Esophagus squamous epithelium (tissue), 5 donors: ENCODE measurements at places on chromosomes 3 and 15. TPM values are rescaled to one million over a fixed set of nuclear protein-coding genes. Genes with fewer than 3 reads are reported as not detected.

DNA sequence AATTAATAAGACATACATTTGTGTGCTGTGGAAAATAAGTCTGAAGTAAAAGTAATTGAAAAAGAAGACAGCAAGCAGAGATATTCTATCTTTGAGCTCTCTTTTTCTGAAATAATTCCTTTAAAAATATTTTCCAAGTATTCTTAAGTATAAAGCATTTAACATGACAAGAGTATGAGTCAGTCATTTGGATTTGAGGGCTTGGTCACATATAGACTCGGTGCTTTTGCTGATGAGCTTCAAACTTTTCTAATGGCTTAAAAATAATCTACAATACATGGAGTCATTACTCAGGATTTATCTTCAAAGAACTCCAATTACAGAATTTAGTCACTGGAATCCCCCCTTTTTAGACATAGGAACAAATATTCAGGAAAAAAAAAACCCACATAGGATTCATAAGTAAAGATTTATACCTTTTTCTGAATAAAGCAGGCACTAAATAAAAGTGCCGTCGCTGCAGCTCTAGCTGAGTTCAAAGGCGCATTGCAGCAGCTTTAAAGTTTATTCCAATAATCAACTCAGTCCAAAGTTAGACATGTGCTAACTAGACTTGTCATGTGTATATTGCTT is 147.5 kb downstream of the CTNNB1 start:
- no peaks in the 10 kb centered on the region for H3K27me3 ChIP-seq
- DNase-seq = no peak
- H3K36me3 ChIP-seq = no peaks in the 10 kb centered on the region
- H3K4me3 ChIP-seq = no peak overlapping the region
- no peak overlapping the region for H3K27ac ChIP-seq
- H3K4me1 ChIP-seq = no peaks in the 10 kb centered on the region

- no peak for DNase-seq
- no peak overlapping the region for H3K4me3 ChIP-seq
Observed at GRCh38 chr3:27591312-27592210, 107.4 kb upstream of the SLC4A7 start.

- no peaks in the 10 kb centered on the region for H3K4me1 ChIP-seq
- no peak overlapping the region for H3K4me3 ChIP-seq
Observed at GRCh38 chr15:29860872-29861271, 38.6 kb upstream of the TJP1 start.

DNA sequence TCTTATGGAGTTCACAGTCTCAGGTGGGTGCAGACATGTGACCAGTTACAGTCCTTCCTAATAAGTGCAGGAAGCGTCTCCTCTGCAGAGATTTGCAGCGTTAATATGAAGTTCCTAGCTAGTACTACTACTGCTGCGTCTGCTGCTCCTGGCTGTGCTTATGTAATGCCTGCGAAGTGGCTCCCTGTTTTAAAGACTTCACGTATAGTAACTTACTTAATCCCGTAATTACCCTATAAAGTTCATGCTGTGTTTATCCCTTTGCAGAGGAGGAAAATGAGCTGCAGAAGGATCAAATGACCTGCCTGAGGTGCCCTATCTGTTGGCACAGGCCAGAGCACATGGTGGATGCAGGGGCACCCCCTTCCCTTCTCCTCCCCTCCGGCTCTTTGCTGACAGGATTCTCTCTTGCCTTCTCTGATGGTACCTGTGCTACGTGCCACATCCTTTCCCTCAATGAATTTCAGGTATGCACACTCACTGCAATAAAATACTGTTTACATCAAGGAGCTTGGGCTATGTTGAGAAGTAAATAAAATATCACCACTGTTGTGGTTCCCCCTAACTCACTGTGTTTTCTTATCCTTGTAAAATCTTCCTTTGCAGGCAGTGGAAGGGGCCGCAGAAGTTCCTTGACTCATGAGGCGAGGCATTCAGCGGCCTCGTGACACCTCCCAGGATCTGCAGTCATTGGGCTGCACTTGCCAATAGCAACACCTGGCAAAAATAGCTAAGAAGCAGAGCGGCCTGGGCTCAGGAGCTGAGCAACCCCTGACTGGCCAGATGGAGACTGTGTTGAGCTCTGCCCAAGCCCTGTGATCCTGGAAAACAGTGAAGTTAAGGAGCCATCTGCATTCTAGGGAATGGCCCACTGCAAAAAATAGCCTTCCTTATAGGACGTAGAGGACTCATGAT is 188.9 kb upstream of the ATP10A start:
- DNase-seq = no peak
- no peak overlapping the region for H3K27ac ChIP-seq
- H3K36me3 ChIP-seq = no peaks in the 10 kb centered on the region
- H3K4me3 ChIP-seq = no peak overlapping the region

DNA sequence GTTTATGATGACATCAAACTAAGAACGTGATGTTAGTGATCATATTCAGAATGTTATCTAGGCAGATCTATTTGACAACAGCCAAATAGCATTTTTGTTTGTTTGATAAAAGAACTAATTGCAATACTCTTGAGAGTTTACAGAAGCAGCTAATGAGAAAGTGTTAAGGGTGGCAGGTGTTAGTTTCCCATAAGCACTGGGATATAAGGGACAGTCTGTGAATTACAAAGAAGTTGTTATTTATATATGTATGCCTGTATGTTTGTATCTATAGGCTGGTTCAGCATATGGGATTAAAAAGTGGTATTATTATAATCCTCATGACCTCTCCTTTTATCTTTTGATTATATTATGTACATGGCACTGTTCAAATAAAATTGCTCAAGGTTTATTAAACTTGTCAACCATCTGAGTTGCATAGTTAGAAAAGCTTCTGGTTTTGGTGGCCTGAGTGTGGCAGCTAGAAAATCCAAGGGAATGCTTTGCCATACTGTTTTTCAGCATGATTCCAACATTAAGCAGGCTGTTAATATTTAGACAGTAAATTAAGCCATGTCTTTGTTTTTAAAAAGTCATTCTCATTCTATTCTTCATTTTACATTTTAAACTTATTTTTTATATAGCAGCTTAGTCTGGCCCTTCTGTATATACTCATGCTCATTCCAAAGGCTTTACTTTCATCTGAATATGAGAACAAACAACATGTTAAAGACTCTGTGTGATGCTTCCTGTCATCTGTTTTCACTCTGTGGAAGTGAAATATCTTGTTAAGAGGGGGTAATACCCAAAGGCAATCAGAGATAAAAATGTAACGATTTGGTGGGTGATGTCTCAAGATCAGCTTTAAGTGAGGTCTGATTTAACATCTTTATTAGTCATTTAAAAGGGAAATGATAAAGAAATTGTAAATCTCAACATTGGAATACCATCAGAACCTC is 13.1 kb downstream of the ROBO2 start:
- H3K4me3 ChIP-seq = no peak overlapping the region
- H3K27ac ChIP-seq = no peak overlapping the region
- DNase-seq = no peak
- H3K27me3 ChIP-seq = no peaks in the 10 kb centered on the region
- H3K4me1 ChIP-seq = peaks cover 5% of the 10 kb centered on the region
- no peaks in the 10 kb centered on the region for H3K36me3 ChIP-seq

GRCh38 chr15:61159901-61160300 is 69.2 kb downstream of the RORA start:
- no peaks in the 10 kb centered on the region for H3K4me1 ChIP-seq
- no peaks in the 10 kb centered on the region for H3K36me3 ChIP-seq
- H3K4me3 ChIP-seq = no peak overlapping the region
- no peaks in the 10 kb centered on the region for H3K27me3 ChIP-seq

DNA sequence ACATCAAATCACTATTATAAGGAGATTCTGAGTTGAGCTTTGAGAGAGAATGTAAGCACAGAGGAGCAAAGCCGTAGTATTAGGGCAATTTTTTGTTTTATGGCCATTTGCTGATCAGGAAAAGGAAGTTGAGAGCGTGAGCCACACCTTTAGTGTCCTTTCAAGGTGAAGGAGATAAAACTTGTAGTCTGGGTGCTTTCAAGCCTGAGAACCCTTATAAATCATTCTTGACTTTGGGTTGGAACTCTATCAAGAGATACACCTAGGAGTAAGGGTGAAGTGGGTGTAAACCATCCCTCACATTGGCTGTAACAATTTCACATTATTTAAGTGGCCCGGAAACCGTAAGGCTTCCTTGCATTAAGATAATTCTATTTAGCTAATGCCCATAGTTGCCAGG is 122.2 kb downstream of the ATG7 start:
- H3K27ac ChIP-seq = no peak overlapping the region
- H3K27me3 ChIP-seq = no peaks in the 10 kb centered on the region
- peaks cover 26% of the 10 kb centered on the region for H3K4me1 ChIP-seq
- no peak overlapping the region for H3K4me3 ChIP-seq
- no peaks in the 10 kb centered on the region for H3K36me3 ChIP-seq

DNA sequence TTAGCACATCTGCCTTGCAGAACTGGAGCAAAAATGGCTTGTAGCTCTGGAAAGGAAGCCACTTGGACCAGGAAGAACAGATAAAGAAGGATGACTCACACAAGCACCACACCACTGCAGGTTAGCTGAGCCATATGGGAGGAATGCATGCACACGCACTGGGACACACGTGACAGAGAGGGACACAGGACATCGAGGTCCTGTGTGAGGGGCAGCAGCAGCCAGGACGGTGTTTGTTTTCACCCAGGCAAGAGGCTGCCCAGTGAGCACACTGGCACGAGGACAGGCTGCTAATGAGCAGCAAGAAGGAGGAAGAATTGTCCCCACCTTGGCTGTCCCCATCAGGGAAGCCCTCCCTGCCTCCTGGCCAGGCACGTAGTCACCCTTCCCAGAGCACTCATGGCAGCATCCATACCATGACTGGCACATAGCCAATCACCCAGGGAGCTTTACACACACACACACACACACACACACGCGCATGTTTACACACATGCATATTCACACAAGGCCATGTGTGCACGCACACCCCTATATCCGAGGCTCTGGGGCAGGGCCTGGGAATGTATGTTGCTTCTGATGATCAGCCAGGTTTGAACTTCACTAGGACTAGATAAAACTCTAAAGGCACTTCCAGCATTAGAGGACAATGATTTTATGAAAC is 24.0 kb upstream of the SPTBN5 start:
- no peaks in the 10 kb centered on the region for H3K27me3 ChIP-seq
- no peak overlapping the region for H3K4me3 ChIP-seq
- H3K4me1 ChIP-seq = peaks cover 11% of the 10 kb centered on the region
- H3K36me3 ChIP-seq = peaks cover 4% of the 10 kb centered on the region

DNA sequence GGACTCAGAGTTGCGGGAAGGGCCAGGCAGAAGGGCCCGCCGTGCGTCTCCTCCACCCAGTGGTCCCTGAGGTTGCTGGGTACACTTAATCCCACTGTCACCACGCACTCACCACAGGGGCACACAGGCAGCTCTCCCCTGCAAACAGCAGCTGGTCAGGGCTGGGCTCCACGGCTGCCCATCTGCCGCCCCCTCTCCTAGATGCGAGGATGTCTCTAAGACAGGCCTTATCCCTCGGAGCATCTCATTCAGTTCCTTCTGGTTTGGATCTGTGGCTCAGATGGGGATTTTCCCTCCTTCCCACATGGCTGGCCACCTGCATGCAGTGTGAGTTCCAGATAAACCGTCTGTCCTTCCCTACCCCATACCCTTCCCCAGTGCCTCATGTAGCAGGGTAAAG is 26.3 kb downstream of the MRPS11 start:
- H3K27me3 ChIP-seq = no peaks in the 10 kb centered on the region
- no peak overlapping the region for H3K27ac ChIP-seq
- no peaks in the 10 kb centered on the region for H3K36me3 ChIP-seq
- H3K4me3 ChIP-seq = no peak overlapping the region

GRCh38 chr15:39628546-39629257 is 47.8 kb downstream of the THBS1 start:
- H3K27ac ChIP-seq = peak overlapping the region; percentile 65
- H3K27me3 ChIP-seq = no peaks in the 10 kb centered on the region
- H3K4me1 ChIP-seq = peaks cover 28% of the 10 kb centered on the region
- no peak for DNase-seq

GRCh38 chr3:153513236-153513635 is 351.2 kb downstream of the RAP2B start:
- no peak overlapping the region for H3K4me3 ChIP-seq
- no peak for DNase-seq
- no peaks in the 10 kb centered on the region for H3K4me1 ChIP-seq
- H3K27ac ChIP-seq = no peak overlapping the region

DNA sequence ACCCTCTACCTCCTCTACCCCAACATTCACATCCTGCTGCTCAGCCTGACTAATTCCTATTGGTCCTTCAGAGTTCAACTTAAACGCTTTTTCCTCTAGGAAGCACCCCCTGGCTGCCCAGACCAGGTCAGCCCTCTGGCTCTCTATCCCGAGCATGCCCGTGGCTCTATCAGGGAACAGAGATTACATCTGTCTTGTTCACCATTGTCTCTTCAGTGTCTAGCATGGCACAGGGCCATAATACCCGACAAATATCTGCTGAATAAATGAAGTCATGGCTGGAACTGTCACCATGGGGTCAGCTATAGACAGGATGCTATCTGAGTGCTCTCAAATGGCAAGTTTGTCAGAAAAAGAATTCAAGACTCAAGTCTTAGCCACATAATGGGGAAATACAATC is 296.9 kb upstream of the CHRNA7 start:
- no peak overlapping the region for H3K4me3 ChIP-seq
- H3K27me3 ChIP-seq = no peaks in the 10 kb centered on the region
- H3K36me3 ChIP-seq = no peaks in the 10 kb centered on the region
- no peaks in the 10 kb centered on the region for H3K4me1 ChIP-seq

DNA sequence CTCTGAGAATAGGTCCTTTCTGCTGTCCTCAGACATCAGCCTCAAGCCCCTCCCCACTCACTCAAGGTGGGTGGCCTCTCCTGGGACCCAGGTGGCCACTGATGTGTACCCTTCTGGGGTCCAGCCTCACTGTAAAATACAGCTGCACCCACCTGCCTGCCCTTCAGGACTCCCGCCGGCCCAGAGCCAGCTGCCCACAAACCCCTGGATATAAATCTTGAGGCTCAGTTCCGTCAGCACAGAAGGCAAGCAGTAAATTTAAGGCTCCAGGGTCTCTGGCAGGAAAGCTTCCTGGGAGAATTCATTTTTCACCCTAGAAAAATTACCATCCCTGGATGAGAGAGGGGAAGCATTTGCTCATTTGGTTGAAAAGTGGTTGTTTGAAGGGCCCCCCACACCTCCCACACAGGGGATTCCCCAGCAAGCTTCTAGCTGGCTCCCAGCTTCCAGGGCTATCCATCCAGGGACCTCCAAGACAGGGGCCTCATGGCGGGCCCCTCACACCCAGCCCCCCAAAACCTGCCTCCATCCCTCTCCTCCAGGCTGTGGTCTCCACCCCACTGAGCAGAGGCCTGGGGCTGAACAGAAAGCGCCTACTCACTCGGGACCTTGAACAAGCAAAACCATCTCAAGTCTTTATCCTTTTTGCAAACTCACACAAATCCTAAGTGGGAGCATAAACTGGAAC is 48.4 kb upstream of the GRIP2 start:
- no peaks in the 10 kb centered on the region for H3K4me1 ChIP-seq
- H3K36me3 ChIP-seq = no peaks in the 10 kb centered on the region
- no peak overlapping the region for H3K4me3 ChIP-seq
- no peak for DNase-seq
- H3K27me3 ChIP-seq = no peaks in the 10 kb centered on the region

GRCh38 chr3:75001330-75001729 is 386.9 kb upstream of the CNTN3 start:
- H3K27ac ChIP-seq = no peak overlapping the region
- H3K4me3 ChIP-seq = no peak overlapping the region
- no peak for DNase-seq
- H3K36me3 ChIP-seq = no peaks in the 10 kb centered on the region

GRCh38 chr3:9934235-9934621 is 594 bp downstream of the CRELD1 start:
- H3K27me3 ChIP-seq = no peaks in the 10 kb centered on the region
- peaks cover 42% of the 10 kb centered on the region for H3K4me1 ChIP-seq
- H3K36me3 ChIP-seq = peaks cover 55% of the 10 kb centered on the region
- H3K27ac ChIP-seq = peak overlapping the region; percentile 99
- DNase-seq = no peak

Gene CTDSPL2
- total RNA-seq = 43.9 TPM

Gene MRPL3
- 108 TPM for total RNA-seq

Gene CEMIP
- total RNA-seq = 6.2 TPM

Gene SLITRK3
- total RNA-seq = 0.18 TPM

Gene BOC
- 17.9 TPM for total RNA-seq
